Left renal cortex interstitium (tissue), 4 donors: ENCODE measurements at places on chromosomes 16 and 17.

- no peak for DNase-seq
These were observed 41.1 kb downstream of the NTN1 start for GRCh38 chr17:9062399-9062902.

DNA sequence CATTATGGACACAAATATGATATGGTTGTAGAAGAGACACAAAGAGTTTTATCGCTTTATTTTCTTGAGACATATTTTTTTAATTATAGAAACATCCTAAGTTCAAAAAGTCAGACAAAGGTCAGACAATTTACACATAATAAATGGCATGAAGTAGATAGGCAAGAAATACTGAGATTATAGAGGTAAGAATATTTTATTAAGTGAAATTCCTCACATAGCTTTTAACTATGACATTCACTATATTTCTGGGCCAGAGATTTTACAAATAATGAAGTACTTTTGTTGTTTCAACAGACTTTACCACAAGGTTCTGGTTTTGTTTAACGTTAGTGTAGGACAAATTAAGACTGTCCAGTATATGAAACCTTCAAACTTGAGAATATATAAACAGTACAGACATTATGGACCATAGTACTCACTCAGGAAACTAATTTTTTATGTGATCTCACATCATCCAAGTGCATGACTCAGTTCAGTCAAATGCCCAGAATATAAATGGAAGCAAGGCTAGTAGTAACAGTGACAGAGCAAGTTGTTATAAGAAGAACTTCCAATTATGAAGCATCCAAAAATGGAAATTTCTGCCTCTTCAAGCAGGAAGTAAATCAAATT lies 394.8 kb downstream of the KCNJ2 start:
- DNase-seq: no peak

GRCh38 chr17:79899584-79899983 lies 60.3 kb upstream of the CBX4 start:
- no peak for DNase-seq

- no peak for DNase-seq
These were observed 51.5 kb downstream of the CHCT1 start for GRCh38 chr17:60473788-60474187.

DNA sequence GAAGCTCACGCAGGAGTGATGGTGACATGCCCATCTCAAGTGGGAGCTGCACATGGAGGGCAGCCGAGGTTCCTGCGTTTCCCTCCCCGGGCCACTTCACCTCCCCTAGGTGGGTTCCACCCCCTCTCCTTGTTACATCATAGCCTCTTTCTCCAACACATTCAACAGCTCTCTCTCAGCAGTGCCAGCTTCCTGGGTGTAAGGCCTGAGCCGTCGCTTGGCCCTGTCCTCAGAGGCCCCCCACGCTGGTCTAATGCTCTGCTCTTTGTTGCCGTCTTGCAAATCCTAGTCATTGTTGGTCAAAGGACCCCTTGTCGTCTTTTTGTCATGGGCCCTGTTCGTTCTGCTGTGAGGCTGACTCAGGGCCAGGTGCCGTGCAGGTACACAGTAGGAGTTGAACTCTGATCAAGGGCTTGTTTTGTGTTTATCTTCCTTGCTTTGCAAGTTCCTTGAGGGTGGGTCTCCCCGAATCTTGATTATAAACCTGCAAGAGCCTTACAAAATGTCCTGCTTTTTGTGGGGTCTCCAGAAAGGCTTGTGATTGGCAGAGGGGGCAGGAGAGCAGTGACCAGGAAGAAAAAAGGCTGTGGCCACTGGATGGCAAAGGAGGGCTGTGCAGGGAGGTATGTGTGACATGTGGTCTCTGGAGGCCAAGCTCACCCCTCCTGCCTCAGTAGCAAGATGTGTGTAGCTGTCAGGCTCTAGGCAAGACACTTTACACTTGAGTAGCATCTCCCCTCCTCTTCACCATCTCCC lies 136.6 kb downstream of the CCDC182 start:
- no peak for DNase-seq

- DNase-seq: no peak
These were observed 13.1 kb upstream of the LPCAT2 start for GRCh38 chr16:55495616-55496289.

GRCh38 chr16:89826531-89827382 lies 1.5 kb upstream of the SPIRE2 start:
- DNase-seq: no peak

DNA sequence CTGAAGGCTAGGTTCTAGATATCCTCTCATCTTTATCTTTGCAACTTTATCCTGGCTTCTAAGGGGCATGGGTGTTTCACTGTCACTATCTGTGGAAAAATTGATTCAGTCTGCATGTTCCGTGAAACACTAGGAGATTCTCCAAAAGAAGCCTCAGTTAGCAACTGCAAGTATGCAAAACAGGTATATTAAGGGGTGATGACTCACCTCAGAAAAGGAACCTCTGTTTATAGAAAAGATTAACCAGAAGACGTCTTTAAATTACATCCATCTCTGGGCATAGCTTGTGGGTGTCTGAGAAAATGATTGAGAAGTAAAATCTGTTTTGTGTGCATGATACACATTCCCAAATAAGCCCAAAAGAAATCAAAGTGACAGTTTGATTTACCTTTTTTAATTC lies 353.8 kb upstream of the HSBP1 start:
- DNase-seq: no peak

GRCh38 chr16:77227745-77228144 lies 28.5 kb downstream of the SYCE1L start:
- no peak for DNase-seq

DNA sequence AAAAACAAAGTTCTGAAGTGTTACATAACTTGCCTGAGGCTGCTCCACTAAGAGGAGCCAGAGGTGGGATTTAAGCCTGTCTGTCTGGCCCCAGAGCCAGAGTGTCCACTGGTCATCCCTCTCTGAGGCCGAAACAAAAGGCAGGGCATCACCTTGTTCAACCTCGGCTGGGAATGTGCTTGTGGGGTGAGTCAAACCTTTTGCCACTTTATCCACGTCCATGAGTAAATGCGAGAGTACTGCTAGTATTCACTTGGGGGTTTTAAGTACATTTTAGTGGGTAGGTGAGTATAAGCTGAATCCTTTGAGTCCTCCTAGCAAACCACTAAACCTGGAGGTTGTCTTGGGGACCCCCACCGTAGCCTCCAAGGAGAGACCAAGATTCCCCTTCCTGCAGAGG lies 103.5 kb downstream of the STX8 start:
- DNase-seq: no peak

DNA sequence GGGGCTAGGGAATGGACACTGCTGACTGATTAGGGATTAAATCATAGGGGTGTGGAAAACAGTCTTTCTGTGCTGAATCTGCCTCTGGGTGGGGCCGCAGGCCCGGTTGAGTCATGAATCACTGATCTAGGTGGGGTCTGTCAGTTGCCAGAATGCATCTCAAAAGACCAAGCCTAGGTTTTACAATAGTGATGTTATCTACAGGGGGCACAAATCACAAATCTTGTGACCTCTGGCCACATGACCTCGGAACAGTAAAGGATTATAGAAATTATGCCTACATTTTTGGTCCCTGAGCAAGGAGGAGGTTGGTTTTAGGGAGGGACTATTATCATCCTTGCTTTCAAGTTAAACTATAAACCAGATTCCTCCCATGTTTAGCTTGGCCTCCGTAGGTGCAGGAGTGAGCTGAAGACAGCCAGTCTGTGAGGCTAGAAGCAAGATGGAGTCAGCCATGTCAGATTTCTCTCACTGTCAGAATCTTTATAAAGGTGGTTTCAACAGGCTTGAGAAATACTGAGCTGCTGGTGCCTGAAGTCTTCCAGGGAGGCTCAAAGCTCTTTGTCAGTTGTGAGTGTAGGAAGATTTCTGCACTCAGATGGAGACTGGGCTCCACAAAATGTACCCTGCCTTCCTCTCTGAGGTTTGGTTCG lies 12.9 kb downstream of the GNGT2 start:
- DNase-seq: no peak

DNA sequence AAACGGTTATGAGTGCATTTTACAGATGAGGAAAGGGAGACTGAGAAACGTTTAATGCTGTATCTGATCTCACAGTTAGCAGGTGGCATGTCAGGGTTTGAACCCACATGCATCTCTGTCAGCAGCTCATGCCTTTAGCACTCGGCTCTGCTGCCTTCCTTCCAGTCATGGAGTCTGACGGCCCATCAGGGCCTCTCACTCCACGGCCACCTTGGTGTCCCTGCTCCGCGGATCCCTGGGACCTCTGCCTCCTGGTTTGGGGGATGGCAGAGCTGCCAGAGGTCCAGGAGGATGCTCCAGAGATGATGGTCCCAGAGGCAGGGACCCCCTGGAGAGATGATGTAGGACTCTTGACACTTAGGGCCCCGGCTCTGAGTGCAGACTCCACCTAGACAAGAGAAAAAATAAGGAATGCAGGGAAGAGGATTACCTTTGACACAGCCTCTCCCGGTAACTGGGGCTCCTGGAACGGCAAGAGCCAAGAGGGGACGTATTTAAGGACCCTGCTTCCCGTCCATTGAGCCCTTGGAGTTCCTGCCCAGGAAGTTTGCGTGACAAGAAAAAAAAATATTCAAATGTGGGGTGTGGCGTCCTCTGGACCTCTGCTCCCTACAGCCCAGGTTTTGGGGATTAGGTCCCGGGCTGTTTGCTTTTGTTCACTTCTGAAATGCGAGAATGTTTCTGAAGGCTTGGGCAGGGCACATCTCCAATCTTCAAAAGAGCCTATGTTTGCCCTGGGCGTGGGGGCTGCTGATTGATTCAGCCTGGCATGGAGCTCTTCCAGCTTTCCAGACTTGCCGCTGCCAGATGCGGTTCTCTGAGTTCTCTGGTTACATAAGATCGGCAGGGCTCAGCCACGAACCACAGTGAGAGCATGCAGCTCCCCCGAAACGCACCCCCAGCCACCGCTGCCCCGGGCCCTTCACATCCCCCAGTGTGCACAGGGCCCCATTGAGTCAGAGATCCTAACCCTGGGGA lies at the start of gene ALDH3A1:
ALDH3A1 (minus strand) TSS at position 470 of the 978 bp plus-strand sequence. CDS start 3,169 bp downstream, outside the sequence.
- DNase-seq: no peak

GRCh38 chr17:69192754-69193153 lies 35.9 kb downstream of the ABCA10 start:
- no peak for DNase-seq

DNA sequence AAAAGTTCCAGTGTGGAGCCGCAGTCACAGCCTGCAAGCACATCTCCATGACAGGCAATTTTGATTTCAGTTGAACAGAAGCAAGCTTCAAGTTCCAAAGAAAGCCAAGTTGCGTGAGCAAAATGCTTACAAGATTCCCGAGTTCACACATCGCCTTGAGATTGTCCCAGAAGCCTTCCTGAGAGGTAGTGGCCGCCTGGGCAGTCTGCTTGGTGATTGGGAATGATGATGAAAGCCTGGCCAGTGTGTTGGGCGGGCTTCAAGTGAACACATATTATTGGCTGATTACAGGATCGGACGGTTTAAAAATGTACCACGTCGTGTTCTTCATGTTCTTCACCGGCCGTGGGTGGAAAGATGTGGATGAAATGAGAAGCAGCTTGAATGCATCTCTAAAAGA lies 185.5 kb downstream of the FOXL1 start:
- no peak for DNase-seq

- DNase-seq: no peak
These were observed 859.1 kb upstream of the GOT2 start for GRCh38 chr16:59593194-59593661.

- no peak for DNase-seq
These were observed 5.9 kb upstream of the DNAH17 start for GRCh38 chr17:78583091-78583490.

GRCh38 chr16:586047-586644 lies 3.7 kb upstream of the RAB40C start:
- DNase-seq: no peak

GRCh38 chr17:55090079-55090492 lies 121.5 kb downstream of the STXBP4 start:
- DNase-seq: no peak

DNA sequence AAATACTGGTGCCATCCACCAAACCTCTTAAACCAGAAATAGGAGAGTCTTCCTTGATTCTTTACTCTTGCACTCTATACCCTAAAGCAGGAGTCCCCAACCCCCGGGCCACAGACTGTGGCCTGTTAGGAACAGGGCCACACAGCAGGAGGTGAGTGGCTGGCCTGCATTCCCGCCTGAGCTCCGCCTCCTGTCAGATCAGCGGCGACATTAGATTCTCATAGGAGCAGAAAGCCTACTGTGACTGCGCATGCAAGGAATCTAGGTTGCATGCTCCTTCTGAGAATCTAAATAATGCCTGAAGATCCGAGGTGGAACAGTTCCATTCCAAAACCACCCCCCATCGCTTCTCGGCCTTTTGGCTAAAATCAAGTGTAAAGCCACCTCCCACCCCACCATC lies 30.3 kb upstream of the SRCIN1 start:
- no peak for DNase-seq

DNA sequence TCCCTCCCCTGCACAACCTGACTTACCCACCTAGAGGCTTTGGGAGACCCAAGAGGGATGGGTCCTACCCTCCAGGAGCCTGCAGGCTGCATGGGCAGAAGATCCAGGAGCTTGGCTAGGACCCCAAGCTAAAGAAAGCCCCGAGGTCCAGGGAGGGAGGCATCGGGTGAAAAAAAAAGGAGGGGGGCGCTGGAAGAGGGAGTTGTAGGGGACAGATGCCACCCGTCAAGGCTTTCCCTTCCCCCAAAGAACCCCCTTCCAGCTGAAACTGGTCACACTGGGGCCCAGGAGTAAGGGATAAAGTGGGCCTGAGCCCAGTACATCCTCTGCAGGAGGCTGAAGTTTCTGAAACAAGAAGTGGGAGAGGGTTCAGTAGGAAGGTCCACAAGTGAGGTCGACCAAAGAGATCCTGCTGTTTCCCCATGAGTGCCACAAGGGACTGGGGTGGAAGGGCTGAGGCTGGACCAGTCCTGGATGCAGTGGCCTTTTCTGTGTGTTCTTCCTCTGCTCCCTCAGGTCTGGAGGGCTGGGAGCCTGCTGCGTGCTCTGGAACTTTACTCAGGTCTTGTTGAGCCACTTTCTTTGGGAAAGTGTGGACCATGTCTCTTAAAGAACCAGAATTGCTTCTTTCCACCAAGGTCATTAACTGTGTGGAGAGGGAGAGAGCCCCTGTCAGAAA lies 14.2 kb upstream of the CBFB start:
- DNase-seq: no peak

- DNase-seq: no peak
These were observed 8.9 kb downstream of the ACOX1 start for GRCh38 chr17:75970011-75970523.

DNA sequence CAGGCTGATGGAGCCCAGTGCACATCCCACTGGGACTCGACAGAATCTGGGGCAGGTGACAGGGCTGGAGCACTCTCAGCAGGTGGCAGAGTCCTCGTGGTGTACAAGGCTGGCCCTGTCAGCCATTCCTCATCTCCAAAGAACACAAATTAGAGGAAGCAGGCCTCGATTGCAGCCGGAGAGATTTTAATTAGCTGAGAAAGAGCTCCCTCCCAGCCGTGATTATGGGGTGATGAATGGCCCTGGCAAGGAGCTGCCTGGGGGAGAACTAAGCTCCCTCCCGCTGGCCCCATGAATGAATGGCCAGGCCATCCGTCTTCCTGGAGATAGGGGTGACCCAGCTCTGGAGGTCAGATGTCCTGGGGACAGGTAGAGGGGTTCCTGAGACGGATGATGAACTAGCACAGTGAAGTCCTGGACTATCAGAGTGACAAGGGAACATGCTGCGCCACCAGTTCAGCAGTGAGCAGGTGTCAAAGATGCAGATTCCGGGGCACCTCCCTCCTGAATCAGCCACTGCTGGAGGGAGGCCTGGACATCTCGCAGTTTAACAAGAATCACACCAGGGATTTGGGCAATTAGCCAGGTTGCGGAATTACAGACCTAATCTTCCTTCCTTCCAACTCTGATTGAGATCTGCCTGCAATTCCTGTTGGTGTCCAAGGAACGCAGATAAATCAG lies 35.5 kb downstream of the PIMREG start:
- no peak for DNase-seq
